ENCODE measurements at places on chromosomes 4 and X. TPM values are rescaled to one million over a fixed set of nuclear protein-coding genes. Genes with fewer than 3 reads are reported as not detected.

FAM241A gene
- 2.8 TPM for total RNA-seq

RAB28 gene
- 16.9 TPM for total RNA-seq

POU4F2 gene
- not detected for total RNA-seq

GPR119 gene
- total RNA-seq, result not detected

CA5B gene
- 2.9 TPM for total RNA-seq

CSAG2 gene
- total RNA-seq, result not detected

PCSK1N gene
- 0.53 TPM for total RNA-seq

RGN gene
- 0.07 TPM for total RNA-seq

RAB33A gene
- not detected for total RNA-seq

C1QTNF7 gene
- not detected for total RNA-seq

TMSB15A gene
- total RNA-seq, result 0.20 TPM

SPANXA2 gene
- not detected for total RNA-seq

ABCG2 gene
- 2.2 TPM for total RNA-seq
